ENCODE measurements at places on chromosomes 7 and 10.
A peak's percentile ranks its signal among the peaks of the same experiment; 100 is the strongest.

GRCh38 chr10:70890917-70891431 is 2.6 kb upstream of the PCBD1 start:
- no peak for DNase-seq

GRCh38 chr7:33868166-33868565 is 37.2 kb upstream of the BMPER start:
- no peak for DNase-seq

GRCh38 chr7:29113384-29114102 is 32.8 kb downstream of the CPVL start:
- no peak for DNase-seq

GRCh38 chr10:76318211-76318610 is 886.8 kb downstream of the LRMDA start:
- DNase-seq = no peak

GRCh38 chr10:100138921-100139496 is 46.8 kb downstream of the ERLIN1 start:
- DNase-seq = no peak

- no peak for DNase-seq
These were observed 276.8 kb upstream of the GRM3 start for GRCh38 chr7:86366946-86367345.

GRCh38 chr10:35089611-35090161 is 455 bp downstream of the CUL2 start:
- peak; percentile 0 for DNase-seq

- DNase-seq = no peak
These were observed 62.7 kb upstream of the STRIP2 start for GRCh38 chr7:129371487-129371886.

DNA sequence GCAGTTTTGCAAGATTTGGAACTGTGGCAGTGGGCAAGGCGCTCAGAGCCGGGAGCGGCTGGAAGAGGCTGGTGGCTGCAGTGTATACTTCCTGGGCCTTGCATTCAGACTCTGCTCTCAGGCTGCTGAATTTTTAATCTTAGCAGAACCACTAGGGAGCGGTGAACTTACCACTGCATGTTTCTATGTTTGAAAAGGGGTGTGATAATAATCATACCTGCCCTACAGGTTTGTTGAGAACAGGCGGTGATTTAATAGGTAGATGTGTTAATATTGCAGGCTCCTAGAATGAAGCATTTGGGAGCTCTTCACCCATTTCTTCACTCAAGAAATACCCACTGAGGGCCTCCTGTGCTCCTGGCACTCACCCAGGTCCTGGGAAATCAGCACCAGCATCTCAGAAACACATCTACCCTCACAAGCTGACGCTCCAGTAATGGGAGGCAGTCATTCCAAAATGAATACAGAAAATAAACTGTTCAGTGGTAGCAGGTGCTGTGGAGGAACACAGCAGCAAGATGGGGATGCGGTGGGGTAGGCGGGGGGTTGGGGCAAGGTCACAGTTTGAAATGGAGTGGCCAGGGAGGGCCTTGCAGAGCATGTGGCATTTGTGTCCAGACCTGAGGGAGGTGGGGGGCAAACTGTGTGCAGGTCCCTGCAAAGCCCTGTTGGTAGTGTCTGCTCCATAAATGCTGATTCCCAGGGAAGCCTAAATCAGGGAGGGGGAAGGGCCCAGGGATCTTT is 41.0 kb downstream of the VWA2 start:
- DNase-seq = no peak

DNA sequence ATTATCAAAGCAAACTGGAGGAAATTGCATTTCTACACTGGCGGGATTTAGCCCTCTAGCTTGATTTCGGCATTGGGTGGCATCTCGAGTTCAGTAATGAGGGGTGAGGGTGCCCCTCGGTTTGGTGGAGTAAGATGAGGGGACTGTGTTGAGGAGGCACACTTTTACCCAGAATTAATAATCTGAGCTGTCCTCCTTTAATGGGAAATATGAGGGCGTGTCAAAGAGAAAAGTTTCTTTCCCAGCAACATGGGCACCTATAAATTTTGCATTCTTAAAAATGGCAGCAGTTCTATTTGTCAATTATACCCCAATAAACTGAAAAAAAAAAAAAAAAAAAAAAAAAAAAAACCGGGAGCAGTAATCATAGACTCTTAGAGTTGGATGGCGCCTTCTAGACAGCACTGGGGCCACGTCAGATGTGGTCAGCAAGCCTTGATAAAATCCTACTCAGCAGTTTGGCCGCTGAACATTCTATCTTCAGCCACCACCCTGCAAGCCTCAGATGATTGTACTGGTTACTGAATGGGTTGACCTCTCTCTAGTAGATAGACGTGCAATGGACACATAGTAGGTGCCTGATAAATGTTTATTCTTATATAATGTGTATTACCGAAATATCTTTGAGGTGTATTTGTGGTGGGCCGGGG is 931 bp downstream of the PAPSS2 start:
- DNase-seq = no peak

GRCh38 chr10:59107147-59107546 is 69.3 kb upstream of the PHYHIPL start:
- DNase-seq = no peak

DNA sequence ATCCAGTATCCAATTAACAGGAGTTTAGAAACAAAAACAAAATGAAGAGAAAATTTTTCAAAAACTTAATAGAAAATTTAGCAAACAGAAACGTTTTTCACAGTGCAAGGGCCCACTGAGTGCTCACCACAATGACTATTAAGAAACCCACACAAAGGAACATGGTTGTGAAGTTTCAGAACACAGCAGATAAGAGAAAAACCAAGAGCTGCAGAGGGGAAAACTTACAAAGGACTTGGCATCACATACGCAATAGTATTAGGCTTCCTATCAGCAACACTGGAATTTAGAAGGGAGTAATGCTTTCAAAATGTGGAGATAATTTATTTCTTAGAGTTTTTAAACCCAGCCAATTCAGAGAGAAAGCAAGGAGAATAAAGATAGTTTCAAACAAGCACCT is 1.7 kb upstream of the C7orf25 start:
- no peak for DNase-seq

DNA sequence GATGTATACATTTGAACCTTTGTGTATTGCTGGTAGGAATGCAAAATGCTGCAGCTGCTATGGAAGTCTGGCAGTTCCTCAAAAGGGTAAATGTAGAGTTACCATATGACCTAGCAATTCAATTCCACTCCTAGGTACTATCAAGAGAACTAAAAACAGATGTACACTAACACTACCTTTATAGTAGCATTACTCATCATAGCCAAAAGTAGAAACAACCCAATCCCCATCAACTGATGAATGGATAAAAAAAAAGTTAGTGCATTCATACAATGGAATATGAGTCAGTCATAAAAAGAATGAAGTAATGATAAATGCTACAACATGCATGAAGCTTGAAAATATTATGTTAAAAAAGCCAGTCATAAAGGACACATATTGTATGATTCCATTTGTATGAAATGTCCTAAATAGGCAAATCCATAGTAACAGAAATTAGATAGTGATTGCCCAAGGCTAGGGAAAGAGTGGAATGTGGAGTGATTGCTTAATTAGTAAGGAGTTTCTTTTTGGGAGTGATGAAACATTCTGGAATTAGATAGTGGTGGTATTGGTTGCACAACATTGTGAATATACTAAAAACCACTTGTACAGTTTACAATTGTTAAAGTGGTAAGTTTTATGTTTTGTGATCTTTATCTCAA is 96.4 kb upstream of the AOAH start:
- no peak for DNase-seq

GRCh38 chr7:28145931-28146330 is 34.7 kb downstream of the JAZF1 start:
- DNase-seq = no peak

- DNase-seq = no peak
These were observed 298.3 kb downstream of the TNS3 start for GRCh38 chr7:47283497-47284131.

- no peak for DNase-seq
These were observed 44.1 kb downstream of the HTR7 start for GRCh38 chr10:90813594-90814365.

GRCh38 chr7:107993891-107994291 is 9.1 kb downstream of the LAMB1 start:
- no peak for DNase-seq

GRCh38 chr7:33632322-33632721 is 273.0 kb upstream of the BMPER start:
- no peak for DNase-seq

All from stimulated activated CD8-positive, alpha-beta memory T cell treated with anti-CD3 and anti-CD28 coated beads, Interleukin-7, amount 100 ng/mL, for 1 hour (primary cell).